Stimulated activated CD4-positive, alpha-beta T cell treated with anti-CD3 and anti-CD28 coated beads, Interleukin-4, amount 100 ng/mL, for 4 hours (primary cell): ENCODE measurements at places on chromosomes 16 and 17.

DNA sequence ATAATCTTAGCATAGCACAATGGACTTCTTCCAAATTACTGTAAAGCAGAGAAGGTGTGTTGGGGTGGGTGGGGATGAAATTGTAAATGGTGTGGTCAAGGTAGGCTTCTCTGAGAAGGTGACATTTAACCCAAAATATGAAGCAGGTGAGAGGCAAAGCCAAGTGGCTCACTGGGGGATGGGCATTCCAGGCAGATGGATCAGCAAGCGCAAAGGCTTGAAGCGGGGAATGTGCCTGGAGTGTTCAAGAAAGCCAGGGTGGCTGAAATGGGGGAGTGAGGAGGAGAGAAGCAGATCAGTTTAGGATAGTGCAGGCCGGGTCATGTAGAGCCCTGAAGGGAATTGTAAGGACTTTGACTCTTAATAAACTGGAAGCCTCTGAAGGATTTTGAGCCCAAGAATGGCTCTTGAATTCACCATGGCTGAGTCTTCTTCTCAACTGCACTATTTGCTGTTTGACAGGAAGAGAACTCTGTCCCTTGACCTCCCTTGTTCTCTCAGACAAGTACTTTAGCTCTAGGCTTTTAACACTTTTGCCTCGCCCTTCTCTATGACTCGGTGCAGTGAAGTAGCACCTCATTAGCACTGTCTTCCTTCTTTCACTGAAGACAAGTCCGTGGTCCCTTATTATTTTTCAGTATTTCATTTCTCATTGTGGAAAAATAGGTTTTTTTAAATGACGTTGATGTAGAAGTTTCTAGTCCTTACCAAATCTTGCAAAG is 14.7 kb downstream of the CACNG3 start:
- DNase-seq: no peak

DNA sequence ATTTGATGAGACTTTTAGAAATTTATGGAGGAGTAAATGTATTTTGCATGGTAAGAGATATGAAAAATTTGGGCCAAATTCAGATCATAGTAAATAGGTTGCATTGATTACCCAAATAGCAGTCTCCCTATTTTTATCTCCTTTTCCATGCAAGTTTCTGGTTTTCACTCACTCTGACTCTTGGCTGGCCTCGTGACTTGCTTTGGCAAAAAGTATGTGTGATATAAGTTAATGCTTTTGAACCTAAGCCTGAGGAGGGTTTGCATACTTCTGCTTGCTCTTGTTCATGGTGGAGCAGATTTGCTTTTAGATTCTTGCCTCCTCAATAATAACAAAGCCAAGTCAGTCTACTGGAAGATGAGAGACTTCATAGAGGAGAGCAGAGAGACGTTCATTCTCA is 1045.9 kb upstream of the CDH8 start:
- DNase-seq: no peak

- no peak for DNase-seq
These were observed 53.0 kb downstream of the PECAM1 start for GRCh38 chr17:64337676-64338075.

GRCh38 chr17:21279198-21279535 is 5.3 kb upstream of the MAP2K3 start:
- DNase-seq: no peak

DNA sequence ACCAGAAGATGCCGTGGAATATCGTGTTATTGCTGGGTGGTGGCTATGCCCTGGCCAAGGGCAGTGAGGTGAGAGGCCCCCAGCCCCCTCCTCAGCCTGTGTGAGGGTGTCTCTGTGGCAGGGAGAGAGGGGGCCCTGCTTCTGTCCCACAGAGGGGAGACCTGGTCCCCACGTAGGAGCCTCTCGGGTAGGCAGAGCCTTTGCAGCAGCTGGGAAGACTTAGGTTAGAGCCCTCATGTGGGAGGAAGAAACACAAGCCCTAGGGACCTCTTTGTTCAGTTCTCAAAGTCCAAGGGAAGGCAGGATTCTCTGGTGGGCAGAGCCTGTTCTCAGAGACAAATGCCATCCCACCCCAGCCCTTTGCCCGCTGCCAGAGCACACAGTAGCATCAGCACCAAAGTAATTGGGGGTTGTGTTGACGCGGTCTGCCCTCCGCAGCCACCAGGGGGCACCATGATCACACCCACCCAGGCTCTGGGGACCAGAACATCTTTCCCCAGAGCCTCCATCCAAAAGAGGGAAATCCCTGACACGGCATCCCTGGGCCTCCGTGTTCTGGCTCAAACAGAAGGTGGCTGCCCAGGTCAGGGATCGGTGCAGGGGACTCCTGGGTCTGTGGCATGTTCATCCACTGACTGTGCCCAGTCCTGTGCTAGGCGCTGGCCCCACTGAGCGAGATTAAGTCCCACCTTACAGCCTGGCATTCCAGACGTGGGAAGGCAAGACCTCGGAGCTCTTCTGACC is 11.5 kb upstream of the FOXN1 start:
- DNase-seq: peak; percentile 68

DNA sequence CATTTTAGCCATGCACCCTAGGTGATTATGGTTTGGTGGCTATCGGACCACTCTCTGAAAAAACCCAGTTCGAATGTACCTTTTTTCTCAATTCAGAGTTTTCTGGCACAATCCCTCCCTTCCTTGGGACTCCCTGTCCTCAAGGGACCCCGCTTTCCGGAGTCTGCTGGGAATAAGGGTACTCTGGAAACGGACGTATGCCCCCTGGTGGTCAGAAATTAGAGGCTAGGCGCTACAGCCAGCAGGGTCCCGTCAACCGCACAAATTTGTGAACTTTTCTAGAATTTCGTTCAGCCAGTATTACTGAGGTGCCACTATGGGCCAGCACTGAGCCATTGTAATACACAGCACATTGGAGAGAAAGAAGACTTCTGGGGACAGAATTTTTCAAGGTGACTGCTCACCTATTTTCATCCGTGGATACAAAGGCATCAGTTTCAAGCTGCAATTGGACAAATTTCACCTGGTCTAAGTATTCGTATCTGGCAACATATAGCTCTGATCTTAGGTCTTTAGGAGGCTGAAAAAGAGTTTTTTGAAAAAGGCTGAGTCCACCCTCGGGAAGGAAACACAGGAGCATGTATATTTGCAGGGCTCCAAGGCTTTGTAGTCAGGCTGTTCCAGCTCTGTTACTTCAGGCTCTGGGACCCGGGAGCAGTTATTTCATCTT is 27.1 kb upstream of the CRYBA1 start:
- peak; percentile 59 for DNase-seq

DNA sequence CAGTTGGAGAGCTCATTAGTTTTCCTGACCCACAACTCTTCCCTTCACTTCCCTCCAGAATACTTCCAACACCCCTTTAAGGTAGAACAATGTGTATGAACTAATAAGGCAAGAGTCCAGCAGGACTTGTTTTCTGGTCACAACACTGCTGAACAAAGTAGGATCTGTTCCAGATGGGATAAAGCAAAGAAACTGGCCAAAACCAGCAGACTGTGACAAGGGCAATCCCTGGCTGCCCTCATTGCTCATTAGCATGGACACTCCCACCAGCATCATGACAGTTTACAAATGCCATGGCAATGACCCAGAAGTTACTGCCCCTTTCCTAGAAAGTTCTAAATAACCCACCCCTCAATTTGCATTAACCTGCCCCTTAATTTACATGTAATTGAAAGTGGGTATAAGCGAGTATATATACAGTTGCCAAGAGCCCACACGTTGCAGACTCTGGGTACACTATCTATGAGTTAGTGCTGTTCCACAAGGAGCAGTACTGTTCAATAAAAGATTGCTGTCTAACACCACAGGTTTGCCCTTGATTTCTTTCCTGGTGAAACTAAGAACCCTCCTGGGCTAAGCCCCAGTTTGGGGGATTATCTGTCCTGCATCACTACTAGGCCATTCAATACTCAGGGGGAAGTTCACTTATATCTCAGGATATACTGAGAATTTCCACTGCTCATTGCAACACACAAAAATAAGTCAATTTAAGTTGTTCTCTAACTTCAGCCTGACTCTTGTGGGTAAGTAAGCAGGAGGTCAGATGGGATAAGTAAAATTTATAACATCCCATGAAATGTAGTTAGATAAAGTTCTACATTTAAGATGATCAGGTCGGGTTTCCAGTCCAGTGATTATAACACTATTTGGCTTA is 82.3 kb downstream of the SSH2 start:
- no peak for DNase-seq

- DNase-seq: no peak
These were observed 24.7 kb downstream of the WIPF2 start for GRCh38 chr17:40243761-40244160.

DNA sequence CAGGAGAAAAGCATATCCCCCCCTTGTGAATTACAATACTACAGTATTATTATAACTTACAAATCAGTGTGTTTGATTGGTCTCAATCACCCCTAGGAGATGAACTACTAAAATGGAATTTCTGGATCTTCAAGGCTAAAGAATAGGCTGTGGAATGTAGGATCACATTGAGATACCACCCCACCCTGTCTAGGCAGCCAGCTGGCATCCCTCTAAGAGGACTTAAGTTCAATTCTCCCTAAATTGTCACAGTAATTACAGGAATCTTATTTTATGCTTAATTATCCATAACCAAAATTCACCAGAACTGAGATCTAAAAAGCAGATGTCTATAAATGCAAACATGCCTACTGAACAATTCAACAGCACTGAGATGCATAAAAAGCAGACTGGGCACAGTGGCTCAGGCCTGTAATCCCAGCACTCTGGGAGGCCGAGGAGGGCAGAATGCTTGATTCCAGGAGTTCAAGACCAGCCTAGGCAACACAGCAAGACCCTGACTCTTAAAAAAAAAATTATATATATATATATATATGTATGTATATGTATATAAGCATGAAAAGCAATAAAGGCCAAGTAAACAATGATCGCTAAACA is 12.0 kb downstream of the AP1G1 start:
- no peak for DNase-seq

DNA sequence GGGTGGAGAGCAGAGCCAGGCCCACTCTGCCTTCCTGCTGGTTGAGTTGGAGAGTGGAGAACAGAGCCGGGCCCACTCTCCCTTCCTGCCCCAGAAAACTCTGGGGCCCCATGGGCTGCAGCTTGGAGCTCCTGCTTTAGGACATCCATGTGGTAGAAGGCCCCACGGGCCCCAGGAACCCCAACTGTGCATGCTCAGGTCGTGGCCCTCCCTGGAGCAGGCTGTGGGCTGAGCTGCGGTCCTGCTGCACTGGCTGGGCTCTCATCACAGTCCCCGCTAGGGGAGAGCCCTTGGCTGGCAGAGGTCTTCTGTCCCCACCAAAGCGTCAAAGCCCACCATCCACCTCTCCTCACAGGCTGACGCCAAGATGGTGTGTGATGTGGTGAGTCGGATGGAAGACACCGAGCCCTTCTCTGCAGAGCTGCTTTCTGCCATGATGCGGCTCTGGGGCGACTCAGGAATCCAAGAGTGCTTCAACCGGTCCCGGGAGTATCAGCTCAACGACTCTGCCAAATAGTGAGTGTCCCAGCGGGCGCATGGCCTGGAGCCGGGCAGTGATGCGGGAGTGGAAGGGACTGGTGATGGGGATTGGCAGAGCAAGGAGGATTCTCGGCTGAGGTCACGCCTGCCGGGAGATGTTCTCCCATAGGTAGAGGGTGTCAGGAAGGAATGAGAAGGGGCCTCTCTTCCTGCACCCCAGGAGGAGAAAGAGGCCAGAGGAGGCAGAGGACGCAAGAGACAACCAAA is 96.9 kb downstream of the AMFR start:
- DNase-seq: no peak

DNA sequence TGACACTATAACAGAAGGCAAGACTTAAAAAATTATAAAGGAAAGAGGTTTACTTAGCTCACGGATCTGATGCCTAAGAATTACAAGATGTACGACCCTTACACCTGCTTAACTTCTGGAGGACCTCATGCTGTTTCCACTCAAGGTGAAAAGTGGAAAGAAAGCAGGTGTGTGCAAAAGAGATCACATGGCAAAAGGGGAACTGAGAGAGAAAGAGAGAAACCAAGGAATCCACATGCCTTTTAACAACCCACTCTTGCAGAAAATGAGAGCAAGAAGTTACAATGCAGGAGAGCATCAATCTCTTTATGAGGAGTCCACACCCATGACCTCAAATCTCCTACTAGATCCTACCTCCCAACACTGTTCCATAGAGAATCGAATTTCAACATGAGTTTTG is 2382.2 kb downstream of the TP53TG3F start:
- no peak for DNase-seq

DNA sequence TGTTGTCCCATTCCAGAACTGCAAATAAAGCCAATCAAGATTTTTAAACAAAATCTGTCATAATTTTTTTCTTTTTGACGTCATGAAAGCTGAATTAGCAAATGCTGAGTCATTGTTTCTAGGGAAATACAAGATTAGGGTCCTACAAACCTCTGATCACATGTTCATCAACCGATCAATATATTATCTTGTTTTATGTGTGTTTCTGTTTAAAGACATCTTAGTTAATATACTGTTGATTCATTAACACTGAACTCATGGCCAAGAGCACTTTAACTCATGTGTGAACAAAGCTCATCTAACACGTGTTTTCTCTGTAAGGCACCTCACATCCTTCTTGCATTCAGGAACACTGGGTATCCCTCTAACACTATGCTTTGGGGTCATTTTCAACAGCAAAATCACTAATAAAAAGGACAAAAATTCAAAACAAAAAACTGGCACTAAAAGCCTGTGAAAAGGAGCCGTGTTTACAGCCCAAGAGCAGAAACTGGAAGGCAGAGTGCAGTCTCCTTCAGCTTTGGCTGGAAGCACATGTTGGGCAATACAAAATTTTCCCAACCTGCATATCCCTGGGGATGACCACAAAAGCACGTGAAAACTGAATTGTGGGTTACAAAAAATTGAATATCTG is 102.5 kb downstream of the PARN start:
- DNase-seq: no peak

GRCh38 chr17:50944054-50944901 is 78.1 kb upstream of the TOB1 start:
- peak; percentile 62 for DNase-seq

DNA sequence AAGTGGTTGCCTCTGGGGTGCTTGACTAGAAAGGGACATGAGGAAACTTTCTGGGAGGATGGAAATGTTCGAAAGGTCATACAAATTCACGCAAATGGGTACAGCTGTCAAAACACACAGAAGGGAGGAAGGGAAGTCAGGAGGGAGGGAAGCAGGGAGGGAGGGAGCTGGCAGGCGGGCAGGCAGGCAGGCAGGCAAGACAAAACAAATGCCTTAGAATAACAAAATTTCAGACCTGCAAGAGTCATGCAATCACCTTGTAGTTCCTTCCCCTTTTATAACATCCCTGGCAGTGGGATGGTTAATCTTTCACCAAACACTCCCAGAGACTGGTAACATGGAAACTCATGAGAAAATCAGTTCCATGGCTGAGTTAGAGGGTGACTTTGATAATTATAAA is 189.2 kb downstream of the STX8 start:
- no peak for DNase-seq
